ENCODE measurements at places on chromosomes 13 and 19.
A peak's percentile ranks its signal among the peaks of the same experiment; 100 is the strongest.

DNA sequence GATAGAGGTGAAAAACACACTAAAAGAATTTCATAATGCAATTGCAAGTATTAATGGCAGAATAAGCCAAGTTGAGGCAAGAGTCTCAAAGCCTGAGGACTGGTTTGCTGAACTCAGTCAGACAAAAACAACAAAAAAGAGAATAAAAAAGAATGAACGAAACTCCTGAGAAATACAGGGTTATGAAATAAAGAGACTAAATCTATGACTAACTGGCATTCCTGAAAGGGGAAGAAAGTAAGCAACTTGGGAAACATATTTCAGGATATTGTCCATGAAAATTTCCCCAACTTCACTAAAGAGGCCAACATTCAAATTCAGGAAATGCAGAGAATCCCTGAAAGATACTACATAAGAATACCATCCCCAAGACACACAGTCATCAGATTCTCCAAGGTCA is 47.8 kb downstream of the UBL3 start:
- DNase-seq = no peak

- DNase-seq = no peak
These were observed 112.3 kb downstream of the MIPEP start for GRCh38 chr13:23776698-23777574.

DNA sequence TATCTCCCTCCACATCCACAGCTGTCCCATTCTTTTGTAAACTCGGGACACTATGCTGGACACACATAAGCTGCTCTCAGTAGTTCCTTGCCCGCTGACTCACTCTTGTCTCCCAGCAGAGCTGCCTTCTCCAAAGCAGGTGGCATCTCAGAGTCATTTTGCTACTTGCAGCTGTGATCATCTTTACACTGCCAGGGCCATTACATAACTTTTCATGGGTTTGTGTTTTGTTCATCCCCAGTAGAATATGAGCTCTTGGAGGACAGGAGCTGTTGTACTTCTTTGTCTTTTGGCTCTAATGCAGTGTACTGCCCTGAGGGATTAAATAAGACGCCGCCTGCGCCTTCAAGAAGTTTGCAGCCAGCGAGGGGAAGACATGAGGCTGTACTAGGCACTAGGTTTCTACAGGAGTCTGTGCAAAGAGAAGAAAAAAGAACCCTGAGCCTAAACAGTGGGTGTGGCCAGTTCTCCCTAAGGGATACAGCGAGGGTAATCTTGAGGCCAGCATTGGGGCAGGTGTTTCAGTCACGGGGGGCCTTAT is 40.8 kb upstream of the GPR183 start:
- no peak for DNase-seq

- no peak for DNase-seq
These were observed 4.0 kb downstream of the EBI3 start for GRCh38 chr19:4233282-4233853.

DNA sequence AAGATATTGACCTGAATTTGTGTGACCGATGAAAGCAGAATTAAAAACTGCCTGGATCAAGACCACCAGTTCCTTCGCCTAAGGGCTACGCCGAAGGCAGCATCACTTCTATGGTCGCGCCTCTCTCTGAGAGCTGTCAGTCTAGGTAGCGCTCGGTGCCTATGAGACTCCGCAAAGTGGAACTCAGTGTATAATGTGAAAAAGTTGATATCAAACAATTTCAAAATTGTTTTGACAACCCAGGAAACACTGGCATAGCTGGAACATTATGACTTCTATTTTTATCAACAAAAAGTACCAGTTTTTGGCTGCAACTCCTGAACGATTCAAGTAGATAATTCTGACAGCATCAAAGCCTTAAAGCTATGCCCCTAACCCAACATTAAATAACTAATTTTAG is 223.6 kb downstream of the MYO16 start:
- no peak for DNase-seq

GRCh38 chr13:92537471-92537870 is 689.1 kb upstream of the GPC6 start:
- peak; percentile 79 for DNase-seq

- DNase-seq = no peak
These were observed 178.5 kb downstream of the DLEU7 start for GRCh38 chr13:50664951-50665350.

DNA sequence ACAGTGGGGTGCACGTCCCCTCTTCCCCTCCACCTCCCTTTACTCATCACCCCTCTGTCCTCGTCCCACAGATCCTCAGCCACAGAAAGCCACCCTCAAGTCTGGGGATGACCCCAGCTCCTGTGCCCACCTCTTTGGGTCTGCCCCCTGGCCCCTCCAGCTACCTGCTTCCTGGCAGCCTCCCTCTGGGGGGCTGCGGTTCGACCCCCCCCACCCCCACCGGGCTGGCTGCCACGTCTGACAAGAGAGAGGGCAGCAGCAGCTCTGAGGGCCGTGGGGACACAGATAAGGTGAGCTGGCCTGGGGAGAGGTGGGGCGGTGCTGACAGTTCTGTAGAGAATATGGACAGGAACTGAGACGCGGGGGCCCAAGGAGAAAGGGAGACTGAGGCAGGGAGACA is 11.1 kb downstream of the IRF3 start:
- no peak for DNase-seq

DNA sequence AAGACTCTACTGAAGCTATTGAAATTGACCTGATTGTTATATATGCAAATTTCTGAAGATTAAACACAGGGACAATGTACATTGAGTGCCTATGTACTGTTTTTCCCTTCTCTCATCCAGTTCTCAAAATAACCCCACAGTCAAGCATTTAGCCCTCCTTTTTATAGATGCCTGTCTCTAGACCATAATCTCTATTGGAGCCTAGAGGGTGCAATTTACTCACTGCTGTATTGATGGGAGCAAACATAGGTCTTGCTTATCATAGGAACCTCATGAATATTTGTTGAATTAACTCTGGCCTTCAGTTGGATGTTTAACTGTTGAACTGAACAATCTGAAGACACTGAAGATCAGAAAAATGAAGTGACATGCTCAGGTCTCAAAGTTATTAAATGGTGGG is 183.0 kb downstream of the RFC3 start:
- DNase-seq = peak; percentile 3

- peak; percentile 70 for DNase-seq
These were observed 2.6 kb upstream of the GSX1 start for GRCh38 chr13:27789495-27790303.

DNA sequence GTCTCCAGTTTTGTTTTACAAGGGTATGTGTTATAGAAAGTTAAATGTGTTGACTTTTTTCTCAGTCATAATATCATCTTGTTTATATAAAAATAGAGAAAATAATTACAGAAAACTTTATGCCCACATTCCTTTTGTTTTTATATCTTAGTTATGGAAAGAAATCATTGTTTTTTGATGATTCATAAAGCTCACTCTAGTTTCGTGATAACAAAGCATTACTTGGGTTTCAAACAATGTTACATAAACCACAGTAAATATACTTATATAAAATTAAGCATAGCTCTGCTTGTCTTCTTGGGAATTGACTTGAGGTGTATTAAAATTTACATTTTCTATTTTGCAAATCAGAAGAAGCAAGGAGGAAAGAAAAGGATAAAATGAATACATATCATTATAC is 111.8 kb downstream of the SGCG start:
- no peak for DNase-seq

GRCh38 chr13:110268061-110268460 is 38.9 kb downstream of the COL4A1 start:
- DNase-seq = no peak

DNA sequence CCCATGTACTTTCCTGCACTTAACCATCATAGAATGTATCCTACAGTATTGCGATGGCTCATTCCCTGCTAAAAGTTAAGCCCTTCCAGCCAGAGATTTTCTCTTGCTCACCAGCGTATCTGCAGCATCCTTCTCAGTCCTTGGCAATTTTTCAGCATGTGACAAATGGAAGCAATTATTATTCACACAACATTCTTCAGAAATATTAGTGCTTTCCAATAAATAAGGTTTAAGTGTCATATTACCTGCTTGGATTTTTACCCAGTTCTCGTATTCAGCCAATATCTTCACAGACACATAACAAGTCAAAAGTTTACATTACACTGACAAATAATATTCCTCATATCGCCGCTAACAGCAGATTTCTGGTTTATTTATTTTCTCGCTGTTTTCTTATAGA is 82.3 kb downstream of the POU4F1 start:
- no peak for DNase-seq

- no peak for DNase-seq
These were observed 704.4 kb upstream of the PCDH20 start for GRCh38 chr13:62119739-62120700.

DNA sequence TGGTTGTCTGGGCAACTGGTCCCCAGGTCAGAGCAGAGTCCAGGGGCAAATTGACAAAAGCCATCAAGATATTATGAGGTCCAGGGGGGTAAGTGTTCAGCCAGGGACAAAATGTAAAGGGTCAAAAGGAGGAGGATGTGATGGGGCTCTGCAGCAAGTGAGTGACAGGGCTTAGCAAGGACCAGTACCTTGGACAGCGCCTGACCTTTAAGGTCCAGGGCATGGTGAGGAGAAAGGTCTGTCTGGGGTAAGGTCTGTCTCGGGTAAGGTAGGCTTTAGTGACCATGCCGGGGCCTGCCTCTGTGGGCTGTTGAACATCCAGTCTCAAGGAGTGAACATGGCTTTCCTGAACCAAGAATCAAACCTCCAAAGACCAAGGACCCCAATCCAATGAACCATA is 6.3 kb upstream of the ZNF358 start:
- no peak for DNase-seq

GRCh38 chr13:112735791-112736190 is 46.0 kb downstream of the ATP11A start:
- no peak for DNase-seq

- DNase-seq = peak; percentile 56
These were observed 35.7 kb upstream of the MATK start for GRCh38 chr19:3821857-3822364.

DNA sequence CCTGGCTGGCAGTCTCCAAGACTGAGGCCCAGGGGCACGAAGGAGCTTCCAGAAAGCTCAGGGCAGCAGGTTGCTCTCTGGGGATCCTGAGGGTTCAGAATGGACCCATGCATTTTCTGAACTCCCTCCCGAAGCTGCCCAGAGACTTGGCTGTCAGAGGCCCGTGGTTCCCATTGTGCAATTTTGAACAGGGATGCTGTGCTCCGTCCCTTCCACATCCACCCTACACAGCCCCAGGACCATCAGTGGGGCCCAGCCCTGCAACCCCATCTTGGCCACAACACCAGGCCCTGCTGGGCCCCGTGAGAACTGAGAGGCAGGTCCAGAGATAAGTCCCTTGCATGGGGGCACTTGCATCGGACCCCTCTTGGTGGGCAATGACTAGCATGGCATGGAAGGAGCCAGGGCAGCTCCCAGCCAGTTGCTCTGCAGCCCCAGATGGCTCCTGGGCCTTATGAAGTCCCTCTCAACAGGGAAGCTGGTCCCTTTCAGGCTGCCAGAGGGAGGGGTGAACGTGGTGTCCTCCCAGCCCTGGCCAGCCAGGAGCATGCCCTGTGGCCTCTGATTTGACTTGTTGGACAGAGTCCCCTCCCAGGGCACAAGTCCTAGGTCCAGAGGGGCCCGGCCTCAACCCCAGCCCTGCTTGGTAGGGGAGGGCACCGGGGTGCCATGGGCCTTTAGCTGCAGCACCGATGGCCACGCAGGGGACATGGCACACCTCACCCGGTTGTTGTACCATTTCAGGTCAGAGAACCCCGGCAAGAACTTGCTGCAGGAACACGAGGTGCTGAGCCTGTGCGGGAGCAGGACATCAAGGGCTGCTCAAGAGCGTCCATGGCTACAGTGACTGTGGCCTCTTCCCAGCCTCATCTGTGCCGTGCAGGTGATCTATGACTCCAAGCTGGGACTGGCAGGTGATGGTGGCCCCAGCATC is 17.3 kb upstream of the ZNF14 start:
- no peak for DNase-seq

DNA sequence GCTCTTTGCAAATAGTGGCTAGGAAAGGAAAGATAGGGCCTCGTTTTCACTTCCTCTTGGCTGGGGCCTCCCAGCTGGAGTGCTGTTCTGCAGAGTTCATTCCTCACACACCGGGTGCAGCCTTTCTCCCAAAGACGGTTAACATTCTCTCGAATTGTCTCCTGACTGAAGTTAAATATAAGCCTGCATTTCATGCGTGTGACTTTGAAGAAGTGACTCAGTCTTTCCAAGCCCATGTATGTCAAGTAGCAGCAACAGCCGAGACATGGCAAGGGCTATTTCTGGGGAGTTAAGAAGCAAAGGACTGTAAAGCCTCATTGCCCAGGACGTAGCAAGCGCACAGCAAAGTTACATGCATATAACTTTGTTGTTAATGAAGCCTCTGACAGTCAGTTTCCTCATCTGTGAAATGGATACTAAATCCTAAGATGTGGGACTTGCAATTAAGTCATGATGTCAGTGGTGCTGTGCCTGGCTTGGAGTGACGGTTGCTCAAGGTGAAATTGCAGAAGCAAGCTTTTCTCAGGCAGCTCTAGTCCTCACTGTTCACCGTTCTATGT is 502.4 kb downstream of the MYO16 start:
- DNase-seq = no peak

DNA sequence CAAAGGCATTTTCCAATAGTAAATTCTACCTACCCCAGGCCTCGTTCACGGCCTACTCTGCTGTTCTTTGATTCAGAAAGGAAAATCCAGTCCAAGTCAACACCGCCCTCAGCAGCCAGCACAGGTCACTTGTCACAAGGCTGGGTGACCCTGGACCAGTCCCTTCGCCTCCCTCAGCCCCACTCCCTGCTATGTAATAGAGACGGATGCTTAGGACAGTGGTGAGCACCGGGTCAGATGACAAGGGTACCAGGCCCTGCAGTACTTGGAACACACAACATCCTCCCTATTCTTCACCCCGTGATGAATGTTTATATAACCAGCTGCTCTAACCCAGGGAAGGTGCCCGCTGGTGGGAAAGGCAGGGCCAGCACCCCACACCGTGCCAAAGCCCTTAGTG is 14.3 kb downstream of the LATS2 start:
- no peak for DNase-seq

DNA sequence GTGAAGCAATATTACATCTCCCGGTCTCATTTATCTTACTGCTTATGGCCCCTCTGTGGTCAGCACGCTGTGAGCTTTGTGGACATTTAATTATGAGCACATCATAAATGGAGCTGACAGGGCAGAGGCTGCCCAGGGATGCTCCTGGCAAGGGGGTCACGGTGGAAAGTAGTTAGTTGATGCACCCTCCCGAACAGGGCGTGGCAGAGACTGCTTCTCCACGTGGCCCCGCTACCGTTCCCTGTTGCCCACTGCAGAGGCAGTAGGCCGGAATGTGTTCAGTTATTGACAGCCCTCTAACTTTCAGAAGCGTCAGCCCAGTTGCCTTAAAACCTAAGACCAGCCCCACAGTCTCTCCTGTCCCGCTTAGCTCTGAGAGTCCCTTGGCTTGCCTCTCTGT is 180.3 kb upstream of the ZNF507 start:
- DNase-seq = no peak
